ENCODE measurements at places on chromosomes 12 and 14.

GRCh38 chr12:63525831-63526230 is 142.5 kb downstream of the DPY19L2 start:
- DNase-seq = no peak

GRCh38 chr12:107320033-107320928 is 226.9 kb upstream of the CRY1 start:
- no peak for DNase-seq

- DNase-seq = peak; percentile 35
Measured at GRCh38 chr12:52271158-52271557, 3.3 kb upstream of the KRT86 start.

- no peak for DNase-seq
Measured at GRCh38 chr12:115672086-115672485, 605.4 kb downstream of the MED13L start.

DNA sequence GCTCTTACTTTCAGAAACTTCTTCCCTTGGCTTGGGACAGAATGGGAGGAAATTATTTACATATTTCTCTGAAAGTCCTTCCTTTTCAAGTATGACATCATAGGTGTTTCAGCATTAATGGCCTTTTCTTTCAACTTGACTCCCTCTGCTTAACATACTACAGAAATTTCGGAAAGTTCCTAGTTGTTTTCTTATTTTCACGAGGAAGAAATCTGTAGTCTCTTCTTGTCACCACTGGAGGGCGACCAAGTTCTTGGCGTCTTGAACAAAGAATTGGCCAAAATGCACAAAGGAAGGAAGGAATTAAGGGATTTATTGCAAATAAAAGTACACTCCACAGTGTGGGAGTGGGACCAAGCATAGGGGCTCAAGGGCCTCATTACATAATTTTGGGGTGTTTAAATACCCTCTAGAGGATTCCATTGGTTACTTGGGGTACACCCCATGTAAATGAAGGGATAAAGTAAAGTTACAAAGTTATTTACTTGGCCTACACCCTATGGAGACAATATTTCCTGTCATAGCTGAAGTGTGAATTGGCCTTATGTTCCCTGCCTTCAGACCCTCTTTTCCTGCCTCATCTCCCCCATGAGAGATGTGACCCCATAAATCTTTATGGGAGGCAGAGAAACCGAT is 70.4 kb downstream of the RPL10L start:
- DNase-seq = peak; percentile 41

DNA sequence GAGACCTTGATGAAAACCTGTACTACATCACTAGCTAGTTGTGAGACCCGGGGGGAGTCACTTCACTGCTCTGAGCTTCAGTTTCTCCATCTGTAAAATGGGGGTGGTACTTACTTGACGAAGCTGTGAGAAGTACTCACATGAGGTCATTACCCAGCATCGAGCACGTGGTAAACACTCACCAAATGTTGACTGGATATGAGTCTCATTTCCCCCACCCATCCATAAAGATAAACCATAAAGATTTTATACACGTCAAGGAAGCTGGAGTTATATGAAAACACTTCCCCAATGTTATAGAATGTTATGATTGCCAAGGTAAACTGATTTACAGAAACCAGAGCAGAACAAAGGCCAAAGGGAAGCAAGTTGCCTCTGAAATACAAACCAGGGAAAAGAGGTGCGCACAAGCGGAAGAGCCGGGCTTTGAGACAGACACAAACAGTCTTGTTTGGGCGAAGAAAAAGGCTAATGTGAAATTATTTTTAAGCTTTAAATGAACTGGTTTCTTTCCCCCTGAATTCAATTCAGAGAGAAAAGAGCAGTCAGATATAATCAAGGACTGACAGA is 536.8 kb downstream of the MED13L start:
- DNase-seq = no peak

GRCh38 chr12:104596134-104596799 is 139.5 kb downstream of the CHST11 start:
- DNase-seq = peak; percentile 99

DNA sequence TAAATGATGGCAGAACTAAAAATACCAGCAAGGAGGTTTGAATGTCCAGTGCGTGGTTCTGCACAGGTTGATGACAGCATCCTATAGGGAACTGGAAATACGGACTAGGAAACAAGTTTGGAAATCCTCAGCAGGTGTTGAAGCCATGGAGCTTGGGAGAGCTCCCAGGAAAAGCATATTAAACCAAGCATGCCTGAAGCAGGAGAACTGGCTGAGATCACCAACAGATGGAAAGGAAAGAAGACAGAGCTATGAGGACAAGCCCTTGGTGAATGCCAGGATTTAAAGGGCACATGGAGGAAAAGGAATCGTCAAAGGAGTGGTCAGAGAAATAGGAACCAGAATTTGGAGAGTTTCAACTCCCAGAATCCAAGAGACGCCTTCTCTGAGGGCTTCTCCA is 21.2 kb upstream of the ELK3 start:
- no peak for DNase-seq

Data from fibroblast of mammary gland (primary cell).